ENCODE measurements at places on chromosomes 11 and 22.

DNA sequence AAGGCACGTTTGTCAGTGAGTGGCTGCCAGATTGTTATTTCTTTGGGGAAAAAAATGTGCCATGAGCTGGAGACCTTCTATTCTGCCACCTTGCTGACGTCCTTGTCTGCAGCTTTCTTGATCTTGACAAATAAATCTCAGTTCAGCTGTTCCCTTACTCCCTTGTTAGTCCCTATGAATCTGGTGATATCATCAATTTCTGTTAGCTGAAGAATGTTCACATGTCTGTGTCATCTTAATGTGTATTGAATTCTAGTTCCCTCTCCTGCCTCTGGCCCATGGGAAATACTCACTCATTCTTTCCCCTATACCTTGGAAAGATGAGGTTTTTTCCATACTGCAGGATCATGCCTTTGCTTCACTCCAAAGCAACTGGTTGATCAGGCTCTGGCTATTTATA is 649.9 kb upstream of the API5 start:
- no peak for DNase-seq

- no peak for DNase-seq
Measured at GRCh38 chr11:20459865-20460264, 72.3 kb downstream of the PRMT3 start.

GRCh38 chr11:3231851-3232744 is at the start of gene MRGPRE:
Gene MRGPRE, minus strand, starts transcription at chr11:3232417. Its CDS starts 3,618 bp downstream, at chr11:3228799.
- no peak for DNase-seq

DNA sequence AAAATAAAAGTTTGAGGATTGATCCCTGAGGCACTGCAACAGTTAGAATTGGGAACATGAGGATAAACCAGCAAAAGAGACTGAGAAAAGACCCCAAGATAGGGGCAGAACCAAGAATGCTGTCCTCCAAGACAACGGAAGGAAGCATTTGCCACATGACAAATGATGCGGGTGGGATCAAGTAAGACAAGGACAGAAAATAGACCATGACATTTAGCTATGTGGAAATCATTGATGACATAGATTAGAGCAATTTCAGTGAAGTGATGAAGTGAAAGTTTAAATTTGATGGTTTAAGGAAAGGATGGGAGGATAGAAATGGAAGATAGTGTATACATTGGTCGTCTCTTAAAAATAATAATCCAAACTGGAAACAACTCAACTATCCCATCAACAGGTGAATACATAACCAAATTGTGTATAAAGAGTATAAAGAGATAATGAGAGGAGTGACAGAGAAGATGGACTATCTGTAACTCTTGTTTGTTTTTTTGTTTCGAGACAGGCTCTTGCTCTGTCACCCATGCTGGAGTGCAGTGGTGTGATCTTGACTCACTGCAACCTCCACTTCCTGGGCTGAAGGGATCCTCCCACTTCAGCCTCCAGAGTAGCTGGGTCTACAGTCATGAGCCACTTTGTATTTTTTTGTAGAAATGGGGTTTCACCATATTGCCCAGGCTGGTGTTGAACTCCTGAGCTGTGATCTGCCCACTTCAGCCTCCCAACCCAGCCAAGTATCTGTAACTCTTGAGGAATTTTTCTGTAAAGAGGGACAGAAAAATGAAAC is 48.7 kb upstream of the FDX1 start:
- DNase-seq: no peak

GRCh38 chr11:119551420-119552105 is 128.6 kb upstream of the THY1 start:
- DNase-seq: no peak

- DNase-seq: no peak
Measured at GRCh38 chr22:43969989-43970755, 14.9 kb downstream of the SAMM50 start.

- DNase-seq: no peak
Measured at GRCh38 chr11:77035039-77035438, 841 bp downstream of the B3GNT6 start.

DNA sequence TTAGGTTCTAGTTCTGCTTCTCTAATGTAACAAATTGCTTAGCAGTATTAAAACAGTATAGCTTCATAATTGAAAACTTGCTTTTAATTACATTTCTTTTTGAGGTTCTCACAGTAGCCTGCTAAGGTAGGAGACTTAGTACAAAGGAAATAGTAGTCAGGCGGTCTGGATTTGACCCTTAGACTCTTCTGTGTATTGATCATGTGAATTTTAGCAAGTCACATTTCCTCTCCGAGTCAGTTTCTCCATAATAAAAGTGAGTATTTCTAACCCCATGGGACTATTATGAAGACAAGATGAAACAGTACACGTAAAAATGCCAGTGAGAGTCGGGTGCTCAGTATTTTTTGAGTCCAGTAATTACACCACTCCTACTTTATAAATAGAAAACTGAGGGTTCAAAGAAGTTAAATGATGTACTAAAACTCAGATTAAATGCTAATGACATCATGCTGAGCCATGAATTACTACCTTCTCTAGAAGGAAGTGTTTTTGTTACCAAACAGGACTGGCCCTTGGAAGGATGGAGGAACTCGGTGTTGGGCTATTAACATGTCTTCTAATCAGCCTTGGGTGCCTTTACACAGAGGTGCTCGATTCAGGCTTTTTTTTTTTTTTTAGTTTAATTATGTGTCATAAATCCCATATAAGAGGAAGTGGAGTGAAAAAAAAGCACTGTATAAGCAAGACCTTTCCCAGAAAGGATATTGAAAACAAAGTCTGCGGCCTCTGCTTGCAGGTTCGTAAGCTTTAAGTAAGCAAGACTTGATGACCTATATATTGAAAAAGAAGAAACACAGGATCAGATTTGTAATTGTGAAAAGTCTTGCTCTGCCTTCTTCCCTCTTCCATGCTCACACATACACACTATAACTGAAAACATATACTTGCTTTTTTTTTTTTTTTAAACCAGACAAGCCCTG is 109.0 kb downstream of the EMSY start:
- no peak for DNase-seq

DNA sequence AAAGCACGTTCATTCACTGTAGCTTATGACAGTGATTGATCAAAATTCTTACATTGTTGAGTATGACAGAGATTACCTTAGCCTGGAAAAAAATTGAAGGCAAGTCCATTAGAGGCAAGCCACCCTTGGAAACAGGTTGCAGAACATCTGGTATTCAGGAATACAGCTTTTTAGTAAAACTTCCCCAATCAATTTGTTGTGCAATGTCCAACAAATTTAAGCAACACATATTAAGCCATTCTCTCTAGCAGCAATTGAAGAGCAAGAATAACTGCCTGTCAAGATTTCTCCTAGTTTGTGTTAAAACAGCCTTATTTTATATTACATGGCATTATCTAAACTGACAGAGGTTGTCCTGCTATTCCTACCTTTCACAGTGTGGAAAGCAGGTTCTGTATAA is 37.0 kb downstream of the BCL2L13 start:
- DNase-seq: no peak
